ENCODE measurements at places on chromosomes 6 and 20. TPM values are rescaled to one million over a fixed set of nuclear protein-coding genes. Genes with fewer than 3 reads are reported as not detected.

TMEM217 gene
- polyA plus RNA-seq: 1.2 TPM

BPIFB3 gene
- polyA plus RNA-seq: not detected

CDH22 gene
- polyA plus RNA-seq: 0.03 TPM

TMEM14A gene
- polyA plus RNA-seq: 52.7 TPM

NOP56 gene
- polyA plus RNA-seq: 681 TPM

GRCh38 chr6:40634429-40634828 is 47.3 kb upstream of the LRFN2 start:
- no peak for DNase-seq

Data from A549 (cell line).